ENCODE measurements at places on chromosomes 12 and 14. TPM values are rescaled to one million over a fixed set of nuclear protein-coding genes. Genes with fewer than 3 reads are reported as not detected.
A peak's percentile ranks its signal among the peaks of the same experiment; 100 is the strongest.

Gene SLC6A12
- 1.2 TPM for total RNA-seq

Gene RNF31
- total RNA-seq: 94.6 TPM

DNA sequence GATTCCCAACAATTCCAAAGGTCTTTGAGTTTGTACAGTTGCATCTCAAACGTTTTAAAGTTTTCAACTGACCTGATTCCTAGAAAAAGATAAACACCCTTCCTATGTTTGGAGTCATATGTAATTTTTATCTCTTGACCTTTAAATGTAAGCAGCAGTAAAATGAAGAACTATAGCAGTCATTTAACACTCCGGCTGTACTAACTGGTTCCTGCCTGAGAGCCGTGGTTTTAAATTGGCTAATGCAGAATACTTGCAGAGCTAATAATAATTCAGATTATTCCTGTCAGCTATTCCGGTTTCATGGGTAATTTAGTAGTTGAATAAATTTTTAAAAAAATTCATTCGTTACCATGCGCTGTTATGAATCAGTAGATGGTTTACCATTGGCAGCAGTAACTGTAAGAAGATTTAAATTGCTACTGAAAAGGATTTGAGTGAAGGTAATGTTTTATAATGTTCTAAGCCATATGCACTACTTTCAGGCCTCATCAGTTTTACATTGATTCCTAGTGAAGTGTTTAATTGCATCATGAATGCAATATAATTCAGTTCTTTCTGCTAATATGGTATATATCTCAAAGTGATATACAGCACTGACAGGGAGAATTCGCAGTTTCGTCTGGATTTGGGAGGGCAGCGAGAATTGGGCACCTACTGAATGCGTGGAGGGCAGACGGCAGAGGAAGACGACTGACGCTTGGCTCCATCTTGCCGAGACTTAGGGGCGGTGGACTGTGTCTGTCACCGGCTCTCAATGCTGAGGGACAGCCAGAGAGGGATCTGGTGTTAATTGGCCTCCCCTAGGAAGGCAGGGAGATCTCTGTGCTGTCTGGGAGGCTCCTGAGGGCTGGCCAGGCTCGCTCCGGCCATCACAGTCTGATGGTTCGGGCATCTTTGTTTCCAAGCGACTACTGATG is 217.7 kb downstream of the PHETA1 start:
- no peak for DNase-seq

Gene SEL1L
- 57.1 TPM for total RNA-seq

- no peak for DNase-seq
These were observed 24.4 kb downstream of the PITPNM2 start for GRCh38 chr12:123126294-123127181.

DNA sequence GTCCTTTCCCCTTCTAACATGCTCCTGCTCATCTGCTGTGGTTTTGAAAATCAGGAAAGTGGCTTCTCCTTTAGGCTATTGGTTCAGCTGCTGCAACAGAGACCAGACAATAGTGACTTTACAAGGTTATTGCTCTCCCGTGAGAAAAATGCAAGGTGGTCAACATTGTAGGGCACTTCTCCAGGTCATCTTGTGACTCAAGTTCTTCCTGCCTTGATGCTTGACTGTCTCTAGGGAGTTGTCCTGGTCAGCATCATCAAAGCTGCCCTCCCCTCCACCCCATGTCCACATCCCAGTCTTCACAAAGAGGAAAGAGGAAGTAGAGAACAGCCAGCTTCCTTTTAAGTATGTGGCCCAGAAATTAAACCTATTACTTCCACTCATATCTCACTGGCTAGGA is 3.9 kb upstream of the TMEM63C start:
- no peak for DNase-seq

DNA sequence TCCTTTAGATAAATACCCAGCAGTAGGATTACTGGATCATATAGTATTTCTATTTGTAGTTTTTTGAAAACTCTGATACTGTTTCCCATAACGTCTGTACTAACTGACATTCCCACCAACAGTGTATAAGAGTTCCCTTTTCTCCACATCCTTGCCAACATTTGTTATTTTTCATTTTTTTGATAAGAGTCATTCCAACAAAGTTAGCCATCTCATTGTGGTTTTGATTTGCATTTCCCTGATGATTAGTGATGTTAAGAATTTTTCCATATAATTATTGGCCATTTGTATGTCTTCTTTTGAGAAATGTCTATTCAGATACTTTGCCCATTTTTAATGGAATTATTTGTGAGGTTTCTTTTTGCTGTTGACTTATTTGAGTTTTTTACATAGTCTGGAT is 486.0 kb downstream of the FLRT2 start:
- DNase-seq: no peak

GRCh38 chr12:121441555-121441954 is 41.6 kb downstream of the RNF34 start:
- no peak for DNase-seq

GRCh38 chr12:92034858-92035401 is 110.7 kb downstream of the BTG1 start:
- no peak for DNase-seq

DNA sequence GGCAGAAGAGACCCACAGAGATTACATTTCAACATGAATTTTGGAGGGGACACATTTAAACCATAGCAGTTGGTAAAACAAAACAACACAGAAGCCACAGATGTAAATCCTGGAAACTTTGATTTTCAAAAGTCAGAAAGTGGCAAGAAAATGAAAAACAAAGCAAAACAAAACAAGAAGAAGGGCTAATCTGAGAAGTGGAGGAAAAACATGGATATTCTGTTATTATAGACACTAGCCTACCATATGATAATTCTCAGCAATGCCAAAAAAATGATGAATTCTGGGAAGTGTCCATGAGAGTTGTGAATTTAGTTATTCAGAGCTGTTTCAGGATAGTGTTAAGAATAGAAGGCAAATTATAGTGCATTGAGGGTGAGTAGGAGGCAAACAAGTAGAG is 192.3 kb downstream of the TRHDE start:
- no peak for DNase-seq

Gene FBRSL1
- total RNA-seq: 22.5 TPM

GRCh38 chr14:74979442-74980397 is 23.0 kb upstream of the EIF2B2 start:
- no peak for DNase-seq

GRCh38 chr14:105508601-105509000 is 17.6 kb downstream of the TEDC1 start:
- no peak for DNase-seq

- no peak for DNase-seq
These were observed 115.7 kb downstream of the ANO6 start for GRCh38 chr12:45331552-45331951.

DNA sequence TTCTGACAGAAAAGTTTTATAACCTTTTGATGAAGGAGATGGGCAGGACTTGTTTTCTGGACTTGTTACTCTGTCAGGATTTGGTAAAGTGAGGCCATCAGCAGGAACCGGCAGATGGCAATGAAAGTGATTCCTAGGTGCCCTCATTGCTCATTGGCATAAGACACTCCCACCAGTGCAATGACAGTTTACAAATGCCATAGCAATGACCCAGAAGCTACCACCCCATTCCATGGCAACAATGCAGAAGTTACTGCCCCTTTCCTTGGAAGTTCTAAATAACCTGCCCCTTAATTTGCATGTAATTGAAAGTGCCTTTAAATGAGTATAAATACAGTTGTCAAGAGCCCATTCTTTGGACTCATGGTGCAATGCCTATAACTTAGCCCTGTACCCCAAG is 222.6 kb downstream of the CEP128 start:
- DNase-seq: no peak

DNA sequence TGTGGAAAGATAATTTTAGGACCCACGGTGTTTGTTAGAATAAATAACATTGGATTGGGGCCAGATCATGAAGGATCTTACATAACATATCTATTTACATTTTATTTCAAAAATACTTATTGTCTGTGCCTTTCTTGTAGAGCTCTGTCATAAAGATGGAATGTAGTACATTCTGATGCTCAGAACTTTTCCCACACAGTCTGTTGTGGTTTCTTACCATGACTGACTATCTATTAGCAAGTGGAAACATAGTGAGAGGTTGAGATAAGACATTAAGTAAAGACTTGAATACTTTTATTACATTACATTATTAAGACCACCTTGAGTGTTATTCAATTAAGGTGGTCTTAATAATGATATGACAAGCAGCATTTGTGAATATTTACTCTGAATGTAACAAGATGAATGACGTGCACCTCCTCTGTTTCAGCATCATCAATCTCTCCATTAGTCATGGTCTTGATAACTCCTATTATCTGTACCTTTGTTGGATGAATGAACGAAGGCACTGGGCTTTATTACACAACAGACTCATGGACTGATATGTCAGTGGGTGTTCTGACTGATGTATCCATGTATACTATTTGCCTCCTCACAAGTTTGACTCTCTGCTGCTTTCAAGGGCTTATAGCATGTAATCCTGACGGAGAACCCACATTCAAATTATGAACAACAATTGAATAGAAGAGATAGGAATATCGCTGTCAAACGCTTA is 883.0 kb upstream of the FLRT2 start:
- DNase-seq: no peak

Gene ANG
- total RNA-seq: 15.7 TPM

Gene C12orf50
- total RNA-seq: not detected

Gene GPR68
- 2.0 TPM for total RNA-seq

Gene PMCH
- not detected for total RNA-seq

GRCh38 chr14:101025696-101026095 is 122.2 kb upstream of the RTL1 start:
- DNase-seq: no peak

Gene LRRK2
- 28.8 TPM for total RNA-seq

DNA sequence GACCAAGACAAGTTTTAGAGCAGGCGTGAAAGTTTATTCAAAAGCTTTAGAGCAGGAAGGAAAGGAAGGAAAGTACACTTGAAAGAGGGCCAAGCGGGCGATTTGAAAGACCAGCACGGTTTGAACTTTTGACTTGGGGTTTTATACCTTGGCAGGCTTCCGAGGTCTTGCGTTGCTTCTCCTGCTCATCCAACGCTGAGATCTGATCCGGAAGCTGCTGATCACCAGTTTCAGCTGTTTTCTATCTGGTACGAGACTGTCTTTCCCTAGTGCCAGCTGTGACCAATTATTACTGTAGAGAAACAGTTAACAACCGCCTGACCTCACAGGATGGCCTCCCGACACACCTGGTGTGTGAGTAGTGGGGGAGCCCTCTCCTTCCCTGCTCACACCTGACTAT is 20.6 kb upstream of the SNRPF start:
- DNase-seq: no peak

GRCh38 chr14:25485381-25485780 is 435.4 kb upstream of the STXBP6 start:
- DNase-seq: no peak

DNA sequence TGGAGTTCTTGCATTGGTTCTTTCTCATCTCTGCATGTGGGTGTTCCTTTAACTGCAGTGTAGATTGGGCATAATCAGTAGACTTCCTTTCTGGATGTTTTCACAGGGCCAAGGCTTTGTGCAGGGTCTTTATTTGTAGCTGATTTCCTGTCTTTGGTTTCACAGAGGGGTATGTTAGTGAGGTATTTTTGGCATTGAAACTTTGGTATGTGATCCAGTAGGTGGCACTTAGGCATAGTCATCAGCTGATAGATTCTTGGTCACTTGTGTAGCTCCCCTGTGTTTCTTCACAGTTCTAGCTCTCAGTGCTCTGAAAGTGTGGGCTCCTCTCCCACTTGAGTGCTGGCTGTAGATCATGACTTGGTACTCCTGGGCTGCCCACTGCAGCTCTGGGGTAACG is 52.7 kb upstream of the LMO3 start:
- DNase-seq: no peak

- DNase-seq: no peak
These were observed 65.9 kb upstream of the CCDC198 start for GRCh38 chr14:57559576-57559975.

Gene LRFN5
- 0.41 TPM for total RNA-seq

DNA sequence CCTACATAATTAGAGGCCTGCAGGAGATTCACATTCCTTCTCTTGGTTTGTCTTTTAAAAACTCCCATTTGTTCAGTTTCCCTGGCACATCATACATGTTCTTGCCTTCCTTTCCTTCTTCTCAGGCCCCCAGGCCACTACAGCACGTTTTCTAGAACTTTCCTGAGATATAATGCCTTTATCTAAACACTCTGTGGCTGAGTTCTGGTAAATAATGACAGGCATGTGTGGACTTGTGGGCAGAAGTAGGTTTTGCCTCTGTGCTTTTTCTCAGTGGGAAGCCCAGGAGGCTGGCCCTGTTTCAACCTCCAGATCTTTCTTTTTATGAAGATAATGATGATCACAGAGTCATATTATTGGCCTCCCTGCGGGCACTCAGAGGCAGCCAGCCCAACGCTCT is 117.2 kb downstream of the TMX1 start:
- DNase-seq: no peak

Gene LMNTD1
- total RNA-seq: not detected

Gene SFSWAP
- 63.2 TPM for total RNA-seq

GRCh38 chr12:117277875-117278274 is 83.6 kb downstream of the NOS1 start:
- DNase-seq: no peak

DNA sequence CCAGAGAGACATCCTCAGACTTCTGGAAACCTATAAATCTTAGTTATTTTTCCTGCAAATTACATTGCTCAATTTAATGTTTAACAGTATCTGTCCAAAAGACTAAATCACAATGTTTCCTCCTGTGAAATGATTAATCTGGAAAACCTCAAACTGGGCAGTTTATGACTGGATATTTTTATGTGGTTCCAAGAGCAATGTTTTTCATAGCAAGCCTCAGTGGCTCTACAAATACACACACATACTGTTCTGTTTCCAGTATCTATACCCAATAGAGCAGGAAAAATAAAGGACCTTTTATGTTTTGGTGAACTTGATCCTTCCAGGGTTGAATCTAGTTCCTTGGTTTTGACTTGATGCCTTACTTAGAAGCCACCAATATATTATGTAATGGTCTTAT is 9.2 kb downstream of the NID2 start:
- DNase-seq: no peak

DNA sequence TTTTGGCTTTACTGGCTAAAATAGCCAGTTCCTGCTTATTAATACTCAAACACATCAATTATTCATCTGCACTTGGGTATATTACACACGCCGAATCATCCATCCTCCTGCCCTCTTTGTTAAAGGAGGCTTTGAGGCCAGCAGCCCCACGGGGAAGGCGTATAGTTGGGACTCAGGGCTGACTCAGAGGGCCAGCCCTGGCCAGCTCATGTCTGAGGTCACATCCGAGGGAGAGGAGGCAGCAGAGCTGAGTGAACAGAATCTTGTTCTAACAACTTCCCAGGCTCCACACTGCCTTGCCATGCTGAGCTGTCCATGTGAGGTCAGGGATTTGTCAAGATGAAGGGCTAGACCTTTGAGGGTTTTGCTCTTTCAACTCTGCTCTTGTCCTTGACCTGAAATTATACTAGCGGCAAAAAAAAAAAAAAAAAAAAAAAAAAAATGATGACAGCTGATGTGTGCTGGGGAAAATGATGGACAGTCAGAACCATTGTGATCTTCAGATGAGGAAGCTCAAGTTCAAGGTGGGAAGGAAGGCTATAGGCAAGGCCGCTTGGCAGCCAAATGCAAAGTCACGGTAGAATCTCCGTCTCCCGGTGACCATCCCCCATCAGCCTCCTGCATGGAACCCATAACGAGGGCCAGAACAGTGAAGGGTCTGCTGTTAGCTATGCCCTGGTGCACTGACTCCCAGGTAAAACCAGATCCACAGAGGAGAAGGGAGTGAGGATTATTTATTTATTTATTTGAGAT is 12.5 kb upstream of the MARK3 start:
- peak; percentile 19 for DNase-seq

- no peak for DNase-seq
These were observed 1.1 kb upstream of the ABCC9 start for GRCh38 chr12:21942377-21942703.

- no peak for DNase-seq
These were observed 284.7 kb upstream of the PWP1 start for GRCh38 chr12:107400686-107401447.

All from thoracic aorta (tissue), 2 donors.